ENCODE measurements at places on chromosomes 11 and 22. TPM values are rescaled to one million over a fixed set of nuclear protein-coding genes. Genes with fewer than 3 reads are reported as not detected.

DNA sequence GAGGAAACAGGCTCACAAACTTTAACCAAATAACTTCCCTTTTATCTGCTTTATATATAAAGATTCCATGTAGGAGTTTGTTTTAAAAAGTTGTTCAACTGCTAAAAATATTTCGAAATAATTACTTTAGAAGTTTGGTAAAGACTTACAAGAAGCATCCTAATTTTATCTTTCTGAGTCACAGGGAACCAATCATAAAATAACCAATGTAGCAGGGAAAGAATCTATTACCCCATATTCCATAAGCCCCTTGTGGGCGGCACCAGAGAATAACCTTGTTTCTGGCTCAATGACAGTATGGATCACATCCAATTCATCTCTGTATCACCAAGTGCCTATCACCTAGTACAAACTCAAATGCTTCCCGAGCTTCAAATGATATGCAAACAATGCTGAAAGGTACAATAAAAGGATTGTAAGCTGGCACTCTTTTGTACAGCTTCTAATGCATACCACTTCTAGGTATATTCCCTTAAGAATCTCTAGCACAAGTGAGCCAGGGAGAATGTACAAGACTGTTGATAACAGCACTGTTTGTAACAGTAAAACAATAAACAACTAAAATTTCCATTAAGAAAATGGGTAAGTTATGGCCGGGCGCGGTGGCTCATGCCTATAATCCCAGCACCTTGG, 158.4 kb downstream of the ATG16L2 start:
- no peak for DNase-seq

DNA sequence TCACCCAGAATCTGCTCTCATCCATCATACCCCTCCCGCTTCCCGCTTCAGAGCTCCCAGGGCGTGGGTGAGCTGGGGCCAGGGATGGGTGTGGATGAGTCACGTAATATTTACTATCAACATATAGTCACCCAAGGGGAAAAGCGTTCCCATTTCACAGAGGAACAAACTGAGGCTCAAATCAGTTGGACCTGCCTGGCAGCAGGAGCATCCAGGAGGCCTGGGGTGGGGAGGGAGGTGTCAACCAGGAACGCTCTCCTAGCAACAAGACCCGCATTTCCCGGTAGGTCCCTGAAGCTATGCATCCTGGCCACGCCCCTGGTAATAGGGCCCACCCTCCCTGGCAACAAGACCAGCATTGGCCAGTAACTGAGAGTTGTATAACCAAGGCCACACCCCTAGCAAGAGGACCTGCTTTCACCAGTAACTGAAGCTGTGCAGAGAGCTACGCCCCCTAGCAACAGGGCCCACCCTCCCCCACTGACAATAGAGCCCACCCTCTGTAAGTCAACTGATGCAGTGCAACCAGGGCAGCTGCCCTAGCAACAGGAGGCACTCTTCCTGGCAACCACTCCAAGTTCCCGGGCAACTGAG, 32.7 kb upstream of the TXNRD2 start:
- no peak for DNase-seq

GRCh38 chr11:114059278-114059983, at the start of gene ZBTB16:
TSS of gene ZBTB16 (plus strand) at chr11:114059711. CDS start at chr11:114063301, 3,590 bp downstream.
- DNase-seq = no peak

DNA sequence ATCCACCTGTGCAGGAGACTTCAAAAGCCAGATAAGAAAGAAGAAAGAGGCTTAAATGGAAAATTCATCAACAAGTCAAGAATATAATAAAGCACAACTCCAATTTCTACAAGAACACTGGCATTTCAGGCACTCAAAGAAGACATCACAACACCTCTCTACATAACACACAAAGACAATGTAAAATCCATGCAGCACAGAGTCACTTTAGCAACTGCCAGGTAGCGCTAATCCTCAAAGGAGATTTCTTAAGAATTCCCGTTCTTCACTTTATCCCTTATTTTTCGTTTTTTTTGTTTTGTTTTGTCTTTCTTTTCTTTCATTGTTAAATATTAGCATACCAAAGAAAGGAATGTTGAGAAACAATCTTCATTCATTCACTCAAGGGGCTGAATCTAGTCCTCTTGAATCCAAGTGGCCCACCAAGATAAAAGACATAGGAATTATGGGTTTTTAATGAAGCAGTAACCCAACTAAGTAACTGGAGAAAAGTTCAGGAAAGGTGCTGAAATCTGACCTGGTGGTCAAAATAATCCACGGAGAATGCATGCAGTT, 95.0 kb downstream of the CADM1 start:
- no peak for DNase-seq

DNA sequence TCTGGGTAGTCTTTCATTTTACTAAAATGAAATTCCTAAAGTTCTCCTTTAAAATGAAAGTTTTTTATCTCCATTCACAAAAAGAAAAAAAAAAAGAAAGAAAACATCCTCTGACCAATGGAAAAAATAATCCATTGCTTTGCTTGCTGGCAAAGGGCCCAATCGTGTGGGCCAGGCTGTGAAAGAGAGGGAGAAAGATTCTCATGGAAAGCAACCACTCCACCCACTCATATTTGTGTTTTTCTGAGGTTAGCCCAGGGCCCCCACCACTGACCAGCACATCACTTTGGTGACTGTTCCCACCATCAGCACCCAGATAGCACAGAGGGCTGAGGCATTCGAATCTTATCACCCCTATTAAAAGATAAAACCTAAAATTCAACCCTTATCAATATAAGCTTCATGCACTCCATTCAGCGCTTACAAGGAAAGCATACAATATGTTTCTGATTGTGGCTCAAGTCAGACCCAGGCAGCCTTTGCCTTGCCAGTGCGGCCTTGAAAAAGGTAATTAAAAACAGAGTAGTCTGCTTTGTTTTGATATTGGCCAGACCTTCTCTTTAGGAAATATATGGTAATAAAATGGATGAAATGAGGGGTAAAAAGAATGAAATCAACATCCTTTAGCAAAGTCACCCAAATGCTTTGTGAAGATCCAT, 192.8 kb downstream of the ETS1 start:
- DNase-seq = no peak

GRCh38 chr11:61713464-61713863, 33.3 kb downstream of the DAGLA start:
- DNase-seq = no peak

GRCh38 chr11:96267496-96268032, 75.4 kb downstream of the MAML2 start:
- DNase-seq = no peak

GRCh38 chr11:63427971-63428508, 58.5 kb downstream of the SLC22A9 start:
- DNase-seq = no peak

GRCh38 chr22:44297470-44298061, 15.2 kb downstream of the SHISAL1 start:
- DNase-seq = no peak

DNA sequence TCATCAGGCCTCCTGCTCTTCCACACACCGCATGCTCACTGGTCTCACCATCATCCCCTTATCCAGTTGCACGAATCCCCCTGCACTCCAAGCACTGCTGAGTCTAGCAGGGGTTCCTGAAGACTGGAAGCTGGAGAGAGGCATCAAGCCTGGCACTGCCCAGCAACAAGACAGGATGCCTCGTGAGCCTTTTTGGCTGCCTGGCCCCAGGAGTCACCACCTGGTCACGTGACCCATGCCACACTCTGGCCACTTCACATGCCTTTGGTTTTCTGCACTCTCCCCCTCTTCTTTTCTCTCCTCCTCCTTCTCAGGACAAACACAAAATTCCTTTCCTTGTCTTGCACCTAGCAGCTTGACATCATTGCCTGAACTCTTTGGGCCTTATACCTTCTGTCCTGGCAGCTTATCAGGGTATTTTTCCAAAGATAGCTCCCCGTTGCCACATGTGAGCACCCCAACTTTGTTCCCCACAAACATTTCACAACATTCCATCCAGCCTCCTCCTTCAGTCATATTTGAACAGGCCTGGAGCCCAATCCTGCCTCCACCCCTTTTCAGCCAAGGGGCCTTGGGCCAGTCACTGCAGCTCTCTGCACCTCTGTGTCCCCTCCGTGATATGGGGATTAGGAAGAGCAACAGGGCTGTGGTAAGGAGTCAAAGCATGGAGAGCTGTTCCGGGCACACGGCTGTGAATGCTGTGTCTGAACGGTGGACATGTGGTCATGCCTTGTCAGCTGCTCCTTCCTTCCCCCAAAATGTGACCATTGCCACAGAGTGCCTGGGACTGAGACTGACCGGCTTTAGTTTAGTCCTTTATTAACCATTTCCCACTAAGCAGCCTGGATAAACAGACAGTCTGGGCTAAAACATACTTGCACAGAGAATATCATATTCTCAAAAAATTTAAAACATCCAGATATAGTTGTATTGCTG, 2.8 kb upstream of the PACSIN2 start:
- no peak for DNase-seq

- DNase-seq = no peak
These were observed 72.0 kb upstream of the NARS2 start for GRCh38 chr11:78646564-78647185.

DNA sequence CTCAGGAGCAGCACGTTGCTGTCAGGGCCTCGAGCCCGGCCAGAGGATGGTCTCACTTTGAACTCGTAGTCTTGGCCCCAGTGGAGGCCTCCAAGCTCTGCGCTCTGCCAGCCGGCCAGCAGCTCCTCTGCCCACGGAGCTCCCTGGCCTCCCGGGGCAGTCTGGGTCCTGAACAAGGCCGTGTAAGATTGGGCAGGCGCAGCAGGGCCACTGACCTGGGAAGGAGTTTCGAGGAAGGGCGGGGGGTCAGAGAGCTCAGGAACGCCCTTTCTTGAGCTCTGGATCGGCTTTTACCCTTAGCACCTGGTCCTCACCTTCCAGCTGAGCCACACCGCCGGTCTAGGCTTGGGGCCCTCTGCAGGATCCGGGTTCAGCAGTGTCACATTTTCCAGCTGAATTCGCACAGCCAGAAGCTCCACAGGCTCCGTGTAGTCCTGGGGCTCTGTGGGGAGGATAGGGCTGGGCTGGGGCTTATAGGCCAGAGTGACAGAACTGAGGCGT, 2.1 kb downstream of the ROBO4 start:
- no peak for DNase-seq

DNA sequence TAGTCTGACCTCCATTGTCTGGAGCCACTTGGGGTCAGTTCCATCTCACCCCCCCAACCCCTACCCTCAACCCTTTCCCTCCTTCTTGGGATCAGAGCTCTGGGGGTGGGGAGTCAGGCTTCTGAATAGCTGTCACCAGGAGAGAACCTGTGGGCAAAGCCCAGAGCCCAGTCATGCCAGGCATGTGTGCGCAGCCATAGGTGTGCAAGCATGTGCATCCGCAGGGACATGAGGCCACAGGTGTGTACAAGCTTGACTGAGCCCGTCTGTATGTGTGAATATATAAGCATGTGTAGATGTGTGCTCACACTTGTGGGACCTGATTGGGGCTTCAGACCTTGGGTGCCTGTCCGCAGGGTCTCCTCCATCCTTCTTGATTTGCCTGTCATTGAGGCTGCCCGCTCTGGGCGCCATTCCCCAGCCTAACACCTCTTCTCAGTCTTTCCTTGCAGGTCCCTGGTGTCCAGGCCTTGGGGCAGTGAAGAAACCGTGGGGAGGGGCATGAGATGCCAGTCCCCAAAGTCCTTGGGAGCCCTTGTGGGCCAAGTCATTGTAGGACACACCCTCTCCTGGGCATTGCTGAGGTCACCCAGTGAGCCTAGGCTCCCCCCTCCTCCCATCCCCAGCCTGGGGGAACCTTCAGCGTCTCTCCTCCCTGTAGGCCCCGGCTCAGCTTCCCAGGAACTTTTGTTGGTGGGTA, 9.0 kb downstream of the ATG16L2 start:
- DNase-seq = no peak

GRCh38 chr11:109695696-109696095, 273.7 kb downstream of the C11orf87 start:
- no peak for DNase-seq

DNA sequence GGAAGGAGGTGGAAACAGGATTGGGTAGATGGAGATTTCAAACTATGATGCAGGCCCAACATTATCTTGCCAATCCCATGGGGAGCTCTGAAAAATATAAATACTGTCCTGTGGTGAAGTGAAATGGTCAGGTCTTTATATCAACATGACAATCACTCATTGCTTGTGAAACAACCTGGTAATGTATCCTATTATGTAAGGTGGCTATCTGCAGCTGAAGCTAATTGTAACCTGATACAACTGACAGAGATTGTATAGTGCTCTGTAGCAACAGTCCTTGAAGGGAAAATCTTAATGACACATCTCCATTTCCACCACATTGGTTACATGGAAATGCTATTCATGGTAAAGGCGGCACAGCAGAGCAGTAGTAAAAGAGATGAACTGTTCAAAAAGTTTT, 20.7 kb upstream of the CHORDC1 start:
- DNase-seq = no peak

- no peak for DNase-seq
These were observed 55.1 kb downstream of the CEP164 start for GRCh38 chr11:117382746-117383145.

DNA sequence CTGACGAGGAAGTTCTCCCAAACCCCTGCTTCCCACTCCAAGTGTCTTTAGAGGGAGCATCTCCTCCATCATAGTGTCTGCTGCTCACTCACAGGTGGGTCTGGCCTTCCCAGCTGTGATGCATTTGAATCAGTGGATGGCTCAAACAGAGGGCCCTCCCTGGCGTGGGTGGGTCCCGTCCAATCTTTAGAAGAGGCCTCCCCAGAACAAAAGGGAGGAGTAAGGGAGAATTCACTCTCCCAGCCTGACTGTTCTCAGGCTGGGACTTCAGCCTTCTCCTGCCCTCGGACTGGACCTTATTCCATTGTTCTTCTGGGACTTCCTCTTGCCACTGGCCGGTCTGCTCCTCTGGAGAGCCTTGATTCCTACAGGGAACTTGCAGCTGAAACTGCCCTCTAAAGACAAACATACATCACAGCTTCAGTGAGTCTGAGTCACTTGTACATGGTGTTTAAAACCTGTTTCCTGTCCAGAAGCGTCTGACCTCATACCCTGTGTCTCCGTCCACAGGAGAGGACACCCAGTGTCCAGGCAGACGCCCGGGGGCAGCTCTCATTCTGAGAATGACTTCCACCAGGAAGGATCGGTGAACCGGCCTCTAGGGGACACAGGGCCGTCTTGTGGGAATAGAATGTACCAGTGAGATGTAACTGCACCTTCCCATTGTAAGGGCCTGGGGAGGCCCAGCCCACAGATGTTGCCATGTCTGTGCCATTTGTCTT, 234.7 kb downstream of the BRD1 start:
- DNase-seq = peak; percentile 7

DNA sequence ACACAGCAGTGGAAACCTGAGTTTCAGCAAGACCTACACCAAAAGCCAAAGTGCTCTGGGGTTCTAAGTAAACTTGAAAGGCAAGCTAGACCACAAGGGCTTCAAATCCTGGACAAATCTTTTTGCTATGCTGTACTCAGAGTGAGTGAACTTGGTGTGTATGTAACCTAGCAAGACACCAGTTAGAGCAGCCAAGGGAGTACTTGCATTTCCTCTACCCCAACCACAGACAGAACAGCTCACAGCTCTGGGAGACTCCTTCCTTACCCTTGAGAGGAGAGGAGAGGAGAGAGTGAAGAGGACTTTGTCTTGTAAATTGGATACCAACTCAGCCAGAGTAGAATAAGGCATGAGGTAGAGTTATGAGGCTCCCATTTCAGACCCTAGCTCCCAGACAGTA, 71.4 kb downstream of the CTSC start:
- DNase-seq = no peak

E2F8 gene
- total RNA-seq = 0.53 TPM

OR10D3 gene
- not detected for total RNA-seq

OR5AS1 gene
- not detected for total RNA-seq

PTGDR2 gene
- not detected for total RNA-seq

MRGPRX3 gene
- not detected for total RNA-seq

MS4A6E gene
- not detected for total RNA-seq

CKAP5 gene
- 60.0 TPM for total RNA-seq
